ENCODE measurements at places on chromosomes 5 and 9. TPM values are rescaled to one million over a fixed set of nuclear protein-coding genes. Genes with fewer than 3 reads are reported as not detected.

GRCh38 chr5:5558102-5558501 lies 135.6 kb downstream of the ICE1 start:
- no peak for DNase-seq

DNA sequence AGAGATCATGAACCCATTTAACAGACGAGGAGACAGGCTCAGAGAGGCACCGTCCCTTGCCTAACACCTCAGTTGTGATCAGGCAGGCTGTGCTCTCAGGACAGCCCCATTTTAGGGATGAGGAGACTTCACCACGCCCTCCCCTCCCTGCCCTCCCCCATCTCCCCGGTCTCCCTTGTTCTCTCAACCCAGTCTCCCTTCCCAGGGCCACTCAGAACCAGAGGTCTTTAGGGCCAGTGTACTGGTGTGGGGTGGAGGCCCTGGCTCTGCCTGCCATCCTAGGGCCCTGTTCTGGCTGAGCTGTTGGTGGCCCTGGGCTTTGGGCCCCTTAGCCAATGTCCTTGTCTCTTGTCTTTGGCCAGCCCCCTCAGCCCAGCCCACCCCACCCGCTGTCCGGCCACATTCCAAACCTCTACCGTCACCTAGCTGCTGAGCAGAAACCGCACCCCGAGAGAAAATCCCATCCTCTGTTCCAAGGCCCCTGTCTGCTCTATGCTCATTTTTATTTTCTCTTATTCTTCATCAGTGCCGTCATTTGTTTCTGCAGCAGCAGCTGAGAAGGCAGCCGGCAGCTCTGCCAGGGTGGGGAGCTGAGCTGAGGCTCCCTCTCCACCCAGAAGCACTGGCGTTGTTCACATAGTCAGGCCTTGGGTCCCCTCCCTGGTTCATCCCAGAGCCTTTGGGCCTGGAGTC lies 33.9 kb downstream of the OLFML2A start:
- DNase-seq = no peak

GRCh38 chr5:35852084-35852734 lies 4.5 kb upstream of the IL7R start:
- no peak for DNase-seq

GRCh38 chr9:32406046-32406445 lies 21.6 kb downstream of the ACO1 start:
- no peak for DNase-seq

DNA sequence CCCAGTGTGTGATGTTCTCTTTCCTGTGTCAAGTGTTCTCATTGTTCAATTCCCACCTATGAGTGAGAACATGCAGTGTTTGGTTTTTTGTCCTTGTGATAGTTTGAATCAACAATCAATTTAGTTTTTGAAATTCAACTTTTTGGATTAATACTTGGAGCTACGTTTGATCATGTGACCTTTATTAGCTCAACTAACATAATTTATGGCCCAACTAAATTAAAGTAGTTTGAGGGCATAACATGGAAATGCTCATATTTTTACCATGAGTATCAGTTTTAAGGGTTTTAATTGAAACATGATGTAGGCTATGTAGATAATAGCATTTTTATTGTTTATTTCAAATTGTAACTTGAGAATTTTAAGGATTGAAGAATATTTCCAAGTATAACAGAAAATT lies 168.0 kb downstream of the CCDC171 start:
- DNase-seq = no peak

- DNase-seq = no peak
These were observed 67.4 kb downstream of the KLF9 start for GRCh38 chr9:70347046-70347445.

DNA sequence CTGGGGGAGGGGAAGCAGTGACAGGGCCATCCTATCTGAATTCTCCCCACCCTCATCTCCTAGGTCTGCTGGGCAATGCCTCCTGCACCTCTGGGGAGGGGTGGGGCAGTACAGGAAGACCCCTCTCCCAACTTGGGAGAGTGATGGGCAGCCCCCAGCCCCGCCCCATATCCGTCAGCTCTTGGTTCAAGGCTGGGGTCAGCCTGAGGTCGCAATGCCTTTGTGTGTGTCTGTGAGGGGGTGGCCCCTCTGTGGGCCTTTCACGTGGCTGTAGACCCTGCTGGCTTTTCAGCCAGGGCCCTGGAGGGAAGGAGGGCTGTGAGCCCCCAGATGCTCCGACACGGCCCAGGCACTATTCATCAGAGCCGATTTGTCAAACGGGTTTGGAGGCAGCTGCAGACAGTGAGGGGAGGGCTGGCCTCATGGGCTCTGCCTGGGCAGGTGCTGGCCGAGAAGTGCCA lies 49.5 kb upstream of the RNU6ATAC start:
- no peak for DNase-seq

DNA sequence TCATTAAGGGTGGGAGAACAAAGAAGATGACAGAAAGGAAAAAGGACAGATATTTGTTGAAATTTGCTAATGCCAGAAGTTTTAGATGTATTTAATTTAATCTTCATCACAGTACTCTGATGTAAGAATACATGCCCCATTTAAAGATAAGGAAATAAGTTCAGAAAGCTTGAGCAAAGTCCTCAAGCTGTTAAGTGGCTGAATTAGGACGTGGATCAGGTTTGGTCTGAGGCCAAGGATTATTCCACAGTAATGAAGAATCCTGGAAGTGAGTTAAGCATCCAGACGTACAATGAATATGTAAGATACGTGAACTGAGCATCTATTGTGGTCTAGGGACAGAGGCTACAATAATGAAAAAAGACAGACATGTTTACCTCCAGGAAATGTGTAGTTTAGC lies 671.3 kb downstream of the PRELID2 start:
- no peak for DNase-seq

- DNase-seq = no peak
These were observed 27.7 kb upstream of the GGTA1 start for GRCh38 chr9:121527371-121527770.

UGT3A1 gene
- not detected for total RNA-seq

CTXN3 gene
- total RNA-seq = not detected

S1PR3 gene
- total RNA-seq = 6.6 TPM

- DNase-seq = no peak
These were observed 187.7 kb upstream of the POU5F2 start for GRCh38 chr5:93929131-93929530.

GRCh38 chr9:102911185-102911584 lies 83.9 kb upstream of the CYLC2 start:
- DNase-seq = no peak

PPP2R2B gene
- total RNA-seq = not detected

CREBRF gene
- 19.7 TPM for total RNA-seq

DNA sequence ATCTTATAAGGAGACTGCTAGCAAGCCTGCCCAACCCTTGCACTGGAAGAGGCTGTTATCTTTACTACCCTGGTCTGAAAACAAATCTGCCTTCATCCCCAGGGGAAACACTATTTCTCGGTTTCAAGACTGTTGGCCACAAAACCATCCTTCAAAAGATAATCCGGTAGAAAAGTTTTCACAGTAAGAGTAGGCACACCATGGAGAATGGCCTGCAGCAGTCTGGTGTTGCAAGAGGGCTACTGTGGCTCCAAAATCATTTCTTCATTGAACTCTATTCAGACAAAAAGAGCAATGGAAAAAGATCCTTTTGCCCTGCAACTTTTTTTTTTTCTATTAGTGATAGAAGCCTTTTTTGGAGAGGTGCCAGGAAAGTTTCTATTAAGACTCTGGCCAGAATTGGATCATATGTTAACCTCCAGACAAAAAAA lies 163.9 kb downstream of the ARHGEF28 start:
- DNase-seq = no peak

PCDHB15 gene
- 3.1 TPM for total RNA-seq

GRCh38 chr5:56330167-56330566 lies 97.0 kb upstream of the ANKRD55 start:
- no peak for DNase-seq

DNA sequence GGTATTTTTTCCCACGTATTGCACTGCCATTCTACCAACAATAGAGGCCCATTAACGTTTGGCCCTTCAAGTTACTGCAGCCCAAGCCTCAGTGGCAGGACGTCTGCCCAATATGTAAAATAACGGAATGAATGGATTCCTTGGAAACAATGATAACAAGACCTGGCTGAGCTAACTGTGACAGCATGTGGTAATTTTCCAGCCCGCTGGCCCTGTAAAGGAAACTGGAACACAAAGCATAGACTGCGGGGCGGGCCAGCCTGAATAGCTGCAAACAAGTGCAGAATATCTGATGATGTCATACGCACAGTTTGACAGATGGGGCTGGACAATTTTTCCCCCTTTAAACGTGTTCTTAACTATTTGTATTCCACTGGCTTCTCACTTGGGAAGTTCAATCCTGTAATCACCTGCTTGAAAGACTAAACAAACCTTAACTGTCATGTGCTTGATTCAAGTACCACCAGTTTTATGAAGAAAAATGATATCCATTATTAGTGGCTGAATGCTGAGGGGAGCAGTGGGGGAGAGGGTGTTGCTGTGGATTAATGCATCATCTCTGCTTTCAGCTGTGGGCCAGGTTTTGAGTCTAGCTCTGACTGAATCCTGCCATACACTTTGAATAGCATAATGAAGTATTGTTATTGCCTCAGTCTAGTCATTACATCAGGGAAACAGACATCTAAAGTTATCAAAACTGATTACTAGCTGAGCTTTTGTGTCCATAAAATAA lies 323.9 kb downstream of the TMEM161B start:
- DNase-seq = no peak

All from body of pancreas (tissue), 4 donors.